ENCODE measurements at places on chromosomes 1 and 21.

GRCh38 chr1:62384276-62385005 is 52.4 kb upstream of the USP1 start:
- no peak for DNase-seq

- no peak for DNase-seq
Measured at GRCh38 chr1:201537028-201537427, 1.9 kb upstream of the NAV1 start.

- no peak for DNase-seq
Measured at GRCh38 chr1:167429612-167430011, 88.7 kb downstream of the CD247 start.

DNA sequence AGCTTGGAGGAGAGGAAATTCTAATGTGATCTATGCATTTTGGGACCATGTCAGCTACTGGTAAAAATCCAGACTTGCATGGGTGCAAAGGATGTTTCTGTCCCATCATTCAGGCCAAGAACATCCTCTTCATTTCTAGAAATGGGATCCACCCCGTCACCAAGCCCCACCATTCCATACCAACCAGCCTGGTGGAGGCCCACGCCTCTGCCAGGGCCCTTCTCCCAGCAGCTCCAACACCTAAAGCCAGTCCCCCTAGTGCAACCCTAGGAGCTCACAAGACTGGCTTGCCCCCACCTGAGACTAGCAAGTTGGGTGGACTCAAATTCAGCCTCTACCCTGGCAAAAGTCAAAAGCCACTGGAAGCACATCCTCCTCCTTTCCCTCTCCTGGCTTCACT is 1.9 kb downstream of the ARHGEF11 start:
- no peak for DNase-seq

GRCh38 chr1:24896176-24896575 is 33.9 kb downstream of the RUNX3 start:
- peak; percentile 49 for DNase-seq

DNA sequence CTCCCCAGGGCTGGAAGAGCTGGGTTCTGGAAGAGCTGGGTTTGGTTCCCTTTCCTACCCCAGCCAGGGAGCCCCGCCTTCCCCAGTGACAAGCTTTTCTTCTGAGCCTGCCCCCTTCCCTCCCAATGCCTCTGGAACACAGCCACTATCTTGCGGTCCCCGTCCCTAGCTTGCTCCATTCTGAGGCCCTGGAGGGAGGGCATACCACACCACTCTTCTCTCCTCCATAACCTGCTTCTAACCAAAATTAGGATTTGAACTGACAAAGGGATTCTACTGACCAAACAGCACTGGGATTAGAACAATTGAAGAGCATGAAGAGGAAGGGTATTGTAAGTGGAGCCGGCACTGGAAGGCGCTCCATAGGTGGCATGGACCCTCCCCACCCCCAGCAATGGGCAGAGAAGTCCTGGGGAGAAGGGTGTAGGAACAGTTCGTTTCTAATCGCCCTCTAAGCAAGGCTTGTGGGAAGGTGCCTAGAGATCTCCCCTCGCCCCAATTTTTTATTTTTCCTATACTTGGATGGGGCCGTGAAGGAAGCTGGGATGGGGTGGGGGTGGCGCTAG is 690 bp downstream of the C1orf216 start:
- DNase-seq = no peak

- no peak for DNase-seq
Measured at GRCh38 chr1:160161965-160162705, 10.7 kb downstream of the ATP1A4 start.

DNA sequence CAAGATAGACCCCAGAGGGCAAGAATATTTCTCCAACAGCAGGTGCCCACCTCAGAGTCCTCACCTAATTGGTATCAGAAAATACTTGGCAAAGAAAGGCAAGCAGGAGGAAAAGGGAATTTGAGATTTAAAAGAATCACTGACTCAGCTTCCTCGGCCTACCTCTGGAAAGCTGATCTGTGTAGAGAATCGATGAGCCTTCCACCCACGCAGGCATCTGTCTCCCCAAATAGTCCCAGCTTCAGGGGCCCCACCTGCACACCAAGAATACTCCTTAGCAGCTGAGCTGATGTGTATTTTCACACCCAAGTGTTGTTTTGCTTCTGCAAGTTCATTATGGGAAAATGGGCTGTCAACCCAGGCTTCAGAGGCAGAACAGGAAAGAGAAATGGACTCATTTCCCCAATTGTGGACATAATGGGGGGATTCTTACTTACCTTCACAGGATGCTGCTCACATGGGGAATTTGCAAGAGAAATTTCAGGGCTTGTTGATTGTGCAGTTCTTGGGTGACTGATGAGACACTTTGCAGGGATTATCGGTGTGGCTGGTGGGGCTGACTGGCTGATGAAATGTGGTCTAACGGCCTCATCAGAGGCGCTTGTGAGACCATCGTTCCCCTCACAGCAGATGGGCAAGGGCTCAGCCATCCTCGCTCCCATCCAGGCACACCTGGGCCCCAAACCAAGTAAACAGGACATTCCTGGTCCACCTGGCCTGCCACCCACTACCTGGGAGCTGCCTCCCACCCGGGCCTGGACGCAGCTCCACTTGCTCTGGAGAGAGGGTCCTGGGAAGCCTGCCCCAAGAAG is 436.3 kb downstream of the PTPRU start:
- DNase-seq = no peak

- DNase-seq = no peak
Measured at GRCh38 chr1:162944974-162945674, 84.1 kb upstream of the CCDC190 start.

DNA sequence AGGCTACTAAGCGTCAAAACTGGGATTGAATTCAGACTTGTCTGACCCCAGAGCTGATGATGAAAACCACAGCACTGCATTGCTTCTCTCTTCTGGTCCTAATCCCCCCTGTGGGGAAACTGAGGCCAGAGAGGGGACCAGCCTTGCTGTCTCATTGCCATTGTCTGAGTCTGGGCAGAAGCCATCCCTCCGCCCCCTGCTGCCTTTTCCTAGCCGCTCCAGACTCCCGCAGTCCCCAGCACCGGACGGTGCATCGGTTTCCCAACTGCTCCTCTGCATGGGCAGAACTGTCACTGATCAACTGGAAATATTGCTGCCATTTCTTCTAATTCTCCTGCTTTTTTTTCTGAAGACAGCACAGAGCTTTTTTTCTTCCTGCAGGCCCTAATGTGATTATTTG is 157.4 kb downstream of the ACTL8 start:
- no peak for DNase-seq

- no peak for DNase-seq
Measured at GRCh38 chr1:98090351-98090750, 169.5 kb upstream of the DPYD start.

GRCh38 chr1:92923664-92924063 is 37.6 kb downstream of the DIPK1A start:
- no peak for DNase-seq

Measured in CD8-positive, alpha-beta T cell (primary cell).